ENCODE measurements at places on chromosomes 16 and 17. TPM values are rescaled to one million over a fixed set of nuclear protein-coding genes. Genes with fewer than 3 reads are reported as not detected.

DNA sequence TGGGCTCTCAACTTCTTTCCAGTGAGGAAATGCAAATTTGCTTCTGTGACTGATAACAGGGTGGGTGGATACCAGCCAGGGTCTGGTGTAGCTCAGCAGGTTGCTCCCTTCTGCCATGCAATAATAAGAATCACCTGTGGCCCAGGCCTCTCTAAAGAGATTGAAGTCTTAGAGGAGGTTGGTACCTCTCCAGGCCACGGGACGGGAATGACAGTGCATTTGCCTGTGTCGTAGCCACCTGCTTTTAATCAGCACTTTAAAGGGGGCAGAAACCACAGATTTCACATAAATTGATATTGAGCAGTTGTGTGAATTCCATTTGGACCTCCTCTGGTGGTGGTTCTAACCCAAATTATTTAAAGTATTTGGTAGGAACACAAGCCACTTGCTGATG, 246.9 kb downstream of the PRKCA start:
- no peak for DNase-seq

DNA sequence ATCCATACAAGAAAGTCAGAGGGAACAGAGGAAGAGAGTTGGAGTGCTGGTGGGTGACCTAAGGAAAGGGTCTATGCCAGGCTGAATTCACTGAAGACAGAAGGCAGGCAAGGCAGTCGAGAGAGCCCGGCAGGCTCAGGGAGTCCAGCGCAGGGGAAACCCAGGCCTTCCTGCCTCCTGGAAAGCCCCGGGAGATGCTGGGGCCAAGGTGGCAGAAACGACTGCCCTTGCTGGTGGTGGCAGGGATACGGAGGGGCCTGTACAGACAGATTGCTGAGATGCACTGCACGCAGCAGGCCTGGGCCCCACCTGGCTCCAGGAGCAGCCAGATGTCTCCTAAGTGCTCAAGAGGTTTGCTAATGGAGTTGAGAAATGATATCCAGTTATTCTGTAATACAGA, 59.8 kb downstream of the GTF3C1 start:
- DNase-seq = no peak

DNA sequence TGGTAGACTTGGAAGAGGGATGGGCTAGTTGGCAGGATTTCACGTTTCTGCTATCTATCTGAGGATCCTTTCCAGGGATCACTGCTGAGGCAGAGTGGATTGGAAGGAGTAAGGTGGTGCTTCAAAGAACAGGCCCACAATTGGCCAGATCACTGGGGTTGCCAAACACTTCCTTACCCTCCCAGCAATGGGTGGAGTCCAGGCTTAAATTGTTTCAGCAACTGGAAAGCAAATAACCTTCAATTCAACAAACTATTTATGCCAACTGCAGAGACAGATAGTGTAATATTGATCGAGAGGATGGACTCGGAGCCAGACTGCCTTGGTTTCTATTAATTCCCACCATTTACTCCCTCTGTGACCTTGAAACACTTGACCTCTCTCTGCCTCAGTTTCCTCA, 2.1 kb downstream of the ARRB2 start:
- DNase-seq = no peak

GRCh38 chr16:82357237-82357636, 187.2 kb upstream of the MPHOSPH6 start:
- no peak for DNase-seq

DNA sequence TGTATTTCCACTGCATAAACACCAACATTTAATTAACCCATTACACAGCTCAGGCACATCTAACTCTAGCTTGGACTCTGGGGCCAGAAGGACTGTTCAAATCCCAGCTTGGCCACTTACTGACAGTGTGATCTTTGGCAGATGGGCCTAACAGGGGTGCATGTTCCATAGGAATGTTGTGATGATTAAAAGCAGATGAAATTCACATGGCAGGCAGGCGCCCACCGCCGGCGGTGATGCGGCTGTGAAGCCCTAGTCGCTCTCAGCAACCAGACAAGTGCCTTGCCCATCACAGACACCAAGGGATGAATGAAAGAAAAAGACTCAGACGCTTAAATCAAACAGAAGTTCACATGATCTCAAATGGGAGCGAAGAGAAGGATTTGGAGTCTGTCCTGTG, 84.6 kb upstream of the WSB1 start:
- DNase-seq = no peak

GRCh38 chr16:30658731-30659506, 688 bp downstream of the FBRS start:
- peak; percentile 99 for DNase-seq

- DNase-seq = no peak
Measured at GRCh38 chr16:79764415-79765110, 164.0 kb upstream of the MAF start.

GRCh38 chr17:697682-698081, 17.0 kb downstream of the VPS53 start:
- DNase-seq = no peak

GRCh38 chr16:21984062-21984461, 16.9 kb downstream of the PDZD9 start:
- DNase-seq = no peak

- DNase-seq = peak; percentile 80
Measured at GRCh38 chr16:56789360-56789759, 59.4 kb downstream of the NUP93 start.

DNA sequence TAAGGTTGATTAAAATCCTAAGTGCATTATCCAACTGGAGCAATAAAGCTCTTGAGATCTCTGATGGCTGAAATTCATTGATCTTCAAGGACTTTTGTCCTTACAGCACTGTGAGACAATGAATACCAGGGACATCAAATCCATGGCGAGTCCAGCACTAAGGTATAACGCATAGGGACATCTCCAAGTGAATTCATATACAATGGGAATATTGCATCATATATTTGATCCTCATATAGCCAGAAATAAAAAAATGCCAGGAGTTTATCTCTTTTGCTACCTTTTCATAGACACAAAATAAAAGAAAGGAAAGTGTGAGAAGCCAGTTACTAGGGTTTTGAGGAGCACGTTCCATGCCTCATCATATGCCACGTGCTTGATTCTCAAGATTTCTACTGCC, 112.5 kb upstream of the CDH13 start:
- no peak for DNase-seq

- no peak for DNase-seq
Measured at GRCh38 chr17:43530288-43531081, 15.7 kb downstream of the ETV4 start.

DNA sequence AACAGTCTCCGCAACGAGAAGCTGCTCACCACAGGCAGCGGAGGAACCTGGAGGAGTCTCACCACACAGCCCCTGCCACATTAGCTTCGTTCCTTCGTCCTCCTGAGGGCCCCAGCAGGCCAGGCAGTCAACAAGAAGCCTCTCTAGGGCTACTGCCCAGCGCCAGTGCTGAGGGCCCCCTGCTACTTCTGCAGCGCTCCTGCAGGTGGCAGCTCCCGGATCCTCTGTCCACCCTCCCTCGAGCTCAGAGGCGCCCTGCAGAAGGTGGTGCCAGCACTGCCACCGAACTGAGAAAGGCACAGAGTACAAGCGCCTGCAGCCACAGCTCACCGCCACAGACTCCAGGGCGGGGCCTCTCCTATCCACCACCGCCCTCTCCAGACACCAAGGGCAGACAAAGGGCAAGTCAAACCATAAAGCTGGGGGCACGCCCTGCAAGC, 27.3 kb downstream of the KDM8 start:
- DNase-seq = no peak

DNA sequence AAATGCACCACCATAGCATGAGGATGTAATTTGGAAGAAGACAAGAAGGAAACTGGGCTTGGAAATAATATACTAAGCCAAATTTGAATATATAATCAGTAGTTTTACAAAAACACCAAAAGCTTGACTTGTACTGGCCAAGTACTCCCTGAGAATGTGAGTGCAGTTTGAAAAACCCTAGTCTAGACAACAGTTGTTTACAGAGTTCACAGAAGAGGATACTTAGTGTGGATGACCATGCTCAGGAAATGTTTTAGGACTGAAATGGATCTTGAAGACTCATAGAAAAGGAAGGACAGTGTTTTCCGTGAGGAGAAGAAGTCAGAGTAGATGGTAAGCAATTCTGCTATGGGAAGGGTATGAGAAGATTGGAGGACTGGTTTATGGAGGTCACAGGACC, 1.9 kb upstream of the CDYL2 start:
- no peak for DNase-seq

DNA sequence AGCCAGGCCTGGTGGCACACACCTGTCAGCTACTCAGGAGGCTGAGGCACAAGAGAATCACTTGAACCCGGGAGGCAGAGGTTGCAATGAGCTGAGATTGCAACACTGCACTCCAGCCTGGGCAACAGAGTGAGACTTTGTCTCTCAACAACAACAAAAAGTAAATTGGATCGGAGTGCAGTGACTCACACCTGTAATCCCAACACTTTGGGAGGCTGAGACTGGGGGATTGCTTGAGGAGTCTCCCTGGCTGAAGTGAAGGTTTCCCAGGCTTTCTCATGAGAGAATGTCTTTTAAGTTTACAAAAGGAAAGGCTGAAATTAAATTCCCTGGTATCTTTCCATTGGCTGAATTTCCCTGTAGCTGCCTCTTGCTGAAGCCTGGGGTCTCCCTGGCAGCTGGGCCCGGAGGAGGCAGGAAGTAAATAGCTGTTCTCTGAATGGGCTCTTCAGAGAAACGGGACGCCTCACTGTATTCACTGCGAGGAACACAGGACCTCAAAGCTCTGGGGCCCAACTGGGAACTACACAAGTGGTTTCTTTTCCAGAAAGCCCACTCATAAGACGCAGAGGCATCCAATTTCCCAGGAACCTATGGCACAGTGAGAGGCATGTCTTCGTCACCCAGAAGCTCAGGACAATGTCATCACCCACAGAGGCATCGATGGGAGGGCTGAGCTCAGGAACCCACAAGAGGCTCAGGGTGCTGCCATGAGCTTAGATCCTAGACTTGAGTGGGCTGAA, 77.4 kb upstream of the SMURF2 start:
- DNase-seq = no peak

GRCh38 chr17:50354198-50354597, 8.3 kb downstream of the XYLT2 start:
- no peak for DNase-seq

- no peak for DNase-seq
Measured at GRCh38 chr16:48790151-48790550, 180.2 kb upstream of the N4BP1 start.

- DNase-seq = no peak
Measured at GRCh38 chr16:86827521-86827920, 249.2 kb downstream of the FOXL1 start.

DNA sequence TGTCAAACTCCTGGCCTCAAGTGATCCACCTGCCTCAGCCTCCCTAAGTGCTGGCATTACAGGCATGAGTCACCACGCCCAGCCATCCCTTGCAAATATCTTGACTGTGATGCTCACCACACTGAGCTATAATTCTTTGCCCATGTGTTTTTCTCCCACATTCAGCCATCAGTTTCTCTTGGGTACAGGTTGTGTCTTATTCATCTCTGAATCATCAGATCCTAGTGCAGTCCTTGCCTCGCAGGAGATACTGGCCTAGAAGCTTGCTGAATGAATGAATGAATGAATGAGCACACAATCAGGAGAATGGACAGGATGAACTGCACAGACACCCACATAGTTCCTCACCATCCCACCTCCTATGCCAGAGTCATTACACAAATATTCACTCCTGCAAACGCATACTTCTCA, 24.4 kb upstream of the ETV4 start:
- no peak for DNase-seq

DNA sequence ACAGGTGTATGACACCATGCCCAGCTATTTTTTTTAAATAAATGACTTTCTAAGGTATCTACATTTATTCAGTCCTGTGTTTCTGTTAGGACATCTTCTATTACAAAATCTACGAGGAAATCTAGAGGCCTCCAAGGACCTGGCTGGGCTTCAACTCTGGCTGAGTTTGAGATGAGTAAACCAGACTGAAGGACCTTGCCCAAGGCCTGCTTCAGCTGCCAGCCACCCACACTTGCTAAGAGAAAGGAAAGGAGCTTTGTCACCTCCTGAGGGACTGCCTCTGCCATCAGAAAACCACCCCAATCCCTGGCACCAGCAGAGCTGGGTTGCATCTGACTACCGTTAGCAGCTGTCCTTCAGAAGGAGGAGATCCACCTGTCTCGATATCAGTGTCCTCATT, 1.3 kb upstream of the MYO1D start:
- DNase-seq = no peak

- DNase-seq = no peak
Measured at GRCh38 chr16:77581706-77582105, 140.6 kb upstream of the NUDT7 start.

DNA sequence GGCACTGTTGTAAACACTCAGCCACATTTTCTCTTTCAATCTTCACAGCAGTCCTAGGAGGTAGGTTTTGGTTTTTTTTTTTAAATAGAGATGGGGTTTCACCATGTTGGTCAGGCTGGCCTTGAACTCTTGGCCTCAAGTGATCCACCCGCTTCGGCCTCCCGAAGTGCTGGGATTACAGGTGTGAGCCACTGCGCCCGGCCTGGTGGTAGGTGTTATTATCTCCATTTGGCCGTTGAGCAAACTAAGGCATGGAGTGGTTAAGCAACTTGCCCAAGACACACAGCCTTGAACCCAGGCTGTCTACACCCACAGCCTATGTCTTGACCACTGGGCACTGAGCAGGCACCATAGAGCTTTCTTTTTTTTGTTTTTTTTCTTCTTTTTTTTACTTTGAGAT, 8.6 kb downstream of the SGCA start:
- DNase-seq = no peak

DNA sequence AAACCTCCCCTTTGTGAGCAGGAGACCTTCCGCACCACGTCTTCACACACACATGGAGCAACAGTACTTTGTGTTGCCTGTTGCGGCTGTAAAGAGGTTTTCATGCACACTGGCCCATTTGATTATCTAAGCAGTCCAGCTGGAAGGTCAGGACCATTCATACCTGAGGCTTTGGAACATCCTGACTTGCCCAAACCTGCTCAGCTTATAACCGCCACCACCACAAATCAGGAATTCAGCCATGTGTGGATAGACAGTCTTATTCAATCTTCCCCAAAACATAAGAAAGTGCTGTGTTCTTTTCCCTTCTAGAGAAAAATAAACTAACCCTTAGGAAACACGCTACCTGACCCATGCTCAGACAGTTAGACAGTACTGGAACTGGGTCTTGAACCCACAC, 81.6 kb upstream of the XYLT1 start:
- no peak for DNase-seq

GRCh38 chr16:63943566-63943965, 1178.3 kb downstream of the CDH11 start:
- DNase-seq = no peak

- DNase-seq = no peak
Measured at GRCh38 chr17:58565389-58566311, 51.2 kb upstream of the MTMR4 start.

Gene TLCD2
- 3.1 TPM for polyA plus RNA-seq

Gene SERPINF2
- 2.4 TPM for polyA plus RNA-seq

Gene GFAP
- polyA plus RNA-seq = 1.2 TPM

Gene UBN1
- 20.0 TPM for polyA plus RNA-seq

Gene NXPH3
- polyA plus RNA-seq = 0.20 TPM

Gene TBC1D3I
- 0.23 TPM for polyA plus RNA-seq

Gene ALOX15
- polyA plus RNA-seq = 0.08 TPM

Gene UBE2Z
- 104 TPM for polyA plus RNA-seq

Gene CDH3
- polyA plus RNA-seq = 0.34 TPM

Gene AURKB
- 130 TPM for polyA plus RNA-seq

Gene PROCA1
- 2.5 TPM for polyA plus RNA-seq

Gene NSF
- 31.0 TPM for polyA plus RNA-seq

Gene HOXB6
- polyA plus RNA-seq = 14.9 TPM

Gene MPP3
- 25.3 TPM for polyA plus RNA-seq
